ENCODE measurements at places on chromosomes 13 and 19. TPM values are rescaled to one million over a fixed set of nuclear protein-coding genes. Genes with fewer than 3 reads are reported as not detected.

The CKM gene
- total RNA-seq: not detected

- DNase-seq: no peak
Measured at GRCh38 chr13:36509369-36509768, 77.1 kb downstream of the CCNA1 start.

The BEST2 gene
- total RNA-seq: not detected

The VAV1 gene
- 15.0 TPM for total RNA-seq

DNA sequence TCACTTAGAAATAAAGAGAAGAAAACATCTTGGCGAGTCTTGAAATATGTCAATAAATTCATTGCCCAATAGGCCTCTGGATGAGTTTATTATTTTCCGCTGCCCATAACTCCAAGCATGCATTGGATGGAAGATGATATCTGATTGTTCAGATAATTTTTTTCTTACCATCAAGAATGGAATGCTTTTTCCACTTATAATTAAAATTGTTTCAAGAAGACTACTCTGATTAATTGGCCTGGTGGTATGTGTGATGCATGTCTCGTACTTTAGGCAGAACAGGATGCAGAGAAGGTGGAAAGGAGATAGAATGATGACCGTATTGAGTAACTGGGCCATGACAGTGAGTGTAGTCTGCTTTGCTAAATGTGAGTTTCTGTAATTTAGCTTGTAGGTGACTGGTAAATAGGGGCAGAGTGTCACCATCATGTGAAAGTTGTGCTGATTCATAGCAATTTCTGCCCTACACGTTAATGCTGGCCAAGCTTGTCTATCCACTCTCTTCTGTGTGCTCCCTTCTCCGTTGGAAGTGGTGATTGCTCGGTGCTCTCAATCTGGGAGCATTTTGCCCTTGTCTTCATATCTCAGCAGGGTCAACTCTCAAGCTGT lies 13.5 kb upstream of the SPATA13 start:
- no peak for DNase-seq

GRCh38 chr13:80751854-80752253 lies 410.9 kb upstream of the SPRY2 start:
- DNase-seq: no peak

- no peak for DNase-seq
Measured at GRCh38 chr13:38862443-38862842, 128.2 kb downstream of the STOML3 start.

DNA sequence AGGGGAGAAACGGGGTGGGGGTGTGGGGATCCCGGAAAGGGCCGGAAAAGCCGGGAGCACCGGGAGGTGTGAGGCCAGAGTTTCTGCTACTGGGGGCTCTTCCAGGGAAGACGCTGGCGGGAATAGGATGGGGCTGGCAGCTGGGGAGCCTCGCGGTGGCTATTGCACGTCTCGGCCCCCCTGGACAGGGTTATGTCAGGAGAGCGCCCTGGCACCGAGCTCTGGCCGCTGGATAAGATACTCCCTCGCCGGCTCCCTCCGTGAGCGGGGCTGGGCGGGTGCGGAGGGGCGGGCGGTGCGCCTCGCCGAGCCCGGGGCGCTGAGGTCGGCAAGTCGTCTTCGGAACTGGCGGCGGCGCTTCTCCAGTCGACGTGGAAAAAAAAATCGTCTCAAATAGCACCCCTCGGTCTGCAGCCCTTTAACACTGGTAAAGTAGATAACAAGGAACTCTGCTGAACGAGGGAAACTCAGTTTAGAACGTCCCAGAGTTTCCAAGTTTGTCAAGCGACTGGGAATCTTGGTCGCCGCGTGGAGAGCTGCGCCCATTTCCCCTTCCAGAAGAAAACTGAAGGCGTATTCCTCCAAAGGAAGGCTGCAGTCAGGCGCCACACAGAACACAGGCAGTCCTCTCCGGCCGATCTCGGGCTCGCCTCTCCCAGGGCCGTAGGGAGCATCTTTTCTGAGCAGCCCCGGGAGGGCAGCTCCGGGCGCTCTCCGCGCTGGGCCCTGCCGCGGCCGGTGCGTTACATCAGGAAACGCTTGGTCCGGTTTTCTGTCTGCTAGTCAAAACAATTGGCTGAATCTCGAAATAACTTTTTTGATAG lies 115.1 kb downstream of the KCNRG start:
- DNase-seq: no peak

The KLK6 gene
- total RNA-seq: not detected

The PDE4A gene
- total RNA-seq: 30.3 TPM

DNA sequence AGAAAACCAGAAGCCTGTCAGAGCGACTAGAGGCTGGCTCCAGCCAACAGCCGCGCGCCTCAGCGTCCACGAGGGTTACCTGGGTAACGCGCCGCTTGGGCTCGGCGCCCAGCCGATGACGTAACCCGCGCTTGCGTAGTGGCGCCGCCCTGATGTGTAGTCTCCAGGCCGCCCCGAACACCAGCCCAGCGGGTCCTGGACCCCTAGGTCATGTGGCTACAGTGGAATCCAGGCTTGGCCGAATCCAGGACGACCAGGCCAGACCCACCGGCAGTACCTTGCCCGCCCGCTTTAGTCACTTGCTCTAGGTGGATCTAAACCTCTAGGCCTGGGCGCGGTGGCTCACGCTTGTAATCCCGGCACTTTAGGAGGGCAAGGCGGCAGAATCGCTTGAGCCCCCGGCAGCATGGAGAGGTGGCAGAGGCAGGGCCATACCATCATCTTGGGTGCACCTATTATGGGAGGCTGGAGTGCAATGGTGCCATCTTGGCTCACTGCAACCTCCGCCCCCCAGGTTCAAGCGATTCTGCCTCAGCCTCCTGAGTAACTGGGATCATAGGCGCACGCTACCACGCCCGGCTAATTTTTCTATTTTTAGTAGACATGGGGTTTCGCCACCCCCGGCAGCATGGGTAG lies 7.2 kb upstream of the ZNF606 start:
- no peak for DNase-seq

- DNase-seq: no peak
Measured at GRCh38 chr13:80250213-80250810, 90.6 kb downstream of the SPRY2 start.

DNA sequence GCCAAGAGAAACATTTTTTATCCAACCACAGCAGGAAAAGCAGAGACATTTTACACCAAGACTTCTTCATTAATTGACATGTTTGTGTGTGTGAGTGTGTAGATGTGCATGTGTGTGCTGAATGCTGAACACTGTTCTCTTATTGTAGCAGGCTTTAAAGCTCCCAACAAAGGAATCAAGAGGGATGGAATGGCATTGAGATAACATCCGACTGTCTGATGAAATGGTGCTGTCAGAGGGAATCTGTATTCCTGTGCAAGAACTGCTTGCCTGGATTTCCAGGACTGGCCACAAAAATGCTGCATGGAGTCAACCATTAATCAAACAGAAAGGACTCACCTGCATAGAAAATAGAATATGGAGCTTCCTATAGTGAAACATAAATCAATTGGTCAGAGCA lies 354.0 kb downstream of the UQCRFS1 start:
- no peak for DNase-seq

The ZNF850 gene
- 3.8 TPM for total RNA-seq

The NRTN gene
- total RNA-seq: not detected

The LINGO3 gene
- not detected for total RNA-seq

The ZNF480 gene
- total RNA-seq: 8.5 TPM

GRCh38 chr13:93861818-93862217 lies 617.7 kb downstream of the DCT start:
- no peak for DNase-seq

- no peak for DNase-seq
Measured at GRCh38 chr13:46468570-46469463, 81.8 kb upstream of the RUBCNL start.

The RAB3A gene
- total RNA-seq: not detected

The MCEMP1 gene
- total RNA-seq: 2.2 TPM

DNA sequence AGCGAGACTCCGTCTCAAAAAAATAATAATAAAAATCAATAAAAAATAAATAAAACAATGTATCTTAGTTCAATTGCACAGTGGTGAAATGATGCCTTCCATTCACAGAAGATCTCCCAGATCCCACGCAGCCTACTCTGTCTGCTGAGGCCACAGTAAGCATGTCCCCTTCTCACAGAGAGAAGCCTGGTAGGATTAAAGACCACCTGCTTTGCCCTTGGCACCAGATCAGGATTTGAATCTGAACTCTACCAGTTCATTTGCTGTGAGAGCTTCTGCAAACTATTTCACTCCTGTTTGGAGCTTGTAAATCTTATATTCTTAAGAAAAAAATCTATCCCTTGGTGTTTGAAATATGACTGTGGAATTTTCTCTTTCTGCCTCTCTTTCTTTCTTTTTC lies 2.2 kb upstream of the SLC7A1 start:
- no peak for DNase-seq

GRCh38 chr19:31092274-31092673 lies 257.0 kb downstream of the TSHZ3 start:
- no peak for DNase-seq

- DNase-seq: no peak
Measured at GRCh38 chr19:6091771-6092291, 18.5 kb downstream of the RFX2 start.

- DNase-seq: no peak
Measured at GRCh38 chr13:73535341-73535740, 476.5 kb downstream of the KLF5 start.

The ZFP14 gene
- 10.4 TPM for total RNA-seq

The C1QTNF9 gene
- total RNA-seq: 0.79 TPM

The RASAL3 gene
- 3.6 TPM for total RNA-seq

DNA sequence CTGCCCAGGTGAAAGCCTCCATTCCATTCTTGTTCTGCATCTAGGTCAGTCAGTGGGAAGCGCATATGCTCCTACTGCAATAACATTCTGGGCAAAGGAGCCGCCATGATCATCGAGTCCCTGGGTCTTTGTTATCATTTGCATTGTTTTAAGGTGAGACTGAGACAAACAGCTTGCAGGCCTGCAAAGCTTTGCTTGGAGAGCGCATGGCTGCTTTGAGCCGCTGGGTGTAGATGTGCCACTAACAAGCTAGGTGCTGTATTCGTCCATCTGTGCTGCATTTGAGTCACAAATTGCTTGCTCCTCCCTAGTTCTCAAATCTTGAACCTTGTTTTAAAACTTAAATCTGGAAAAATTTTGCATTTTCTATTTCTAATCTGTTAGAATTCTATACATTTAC lies 219.1 kb downstream of the LMO7 start:
- DNase-seq: no peak

DNA sequence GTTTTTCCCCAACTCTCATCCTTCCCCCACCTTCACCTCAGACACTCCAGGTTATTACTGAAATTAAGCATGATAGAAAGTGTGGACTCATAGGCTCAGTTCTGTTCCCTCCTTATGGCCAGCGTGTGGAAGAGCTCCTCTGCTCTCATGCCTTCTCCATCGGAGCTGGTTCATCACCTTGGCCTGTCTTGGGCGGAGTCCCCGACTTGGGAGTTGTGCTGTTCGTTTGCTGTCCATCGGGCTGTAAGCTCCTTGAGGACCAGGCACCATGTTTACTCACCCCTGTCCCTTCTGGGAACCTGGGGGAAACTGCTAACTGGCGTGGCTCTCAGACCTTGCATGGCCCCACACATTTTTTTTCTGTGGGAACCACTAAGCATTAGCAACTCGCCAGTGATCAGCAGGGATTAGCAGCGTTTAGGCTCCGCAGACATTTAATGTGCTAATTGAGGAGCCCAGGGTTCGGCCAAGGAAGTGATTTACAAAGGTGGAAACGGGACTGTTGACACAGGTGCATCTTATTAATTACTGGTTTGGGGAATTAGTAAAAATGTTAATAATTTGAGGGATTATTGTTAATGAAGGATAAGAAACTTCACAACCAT lies 123.8 kb downstream of the TM9SF2 start:
- DNase-seq: no peak

- DNase-seq: no peak
Measured at GRCh38 chr13:76189882-76190519, 553.9 kb downstream of the LMO7 start.

The CDX2 gene
- total RNA-seq: not detected

DNA sequence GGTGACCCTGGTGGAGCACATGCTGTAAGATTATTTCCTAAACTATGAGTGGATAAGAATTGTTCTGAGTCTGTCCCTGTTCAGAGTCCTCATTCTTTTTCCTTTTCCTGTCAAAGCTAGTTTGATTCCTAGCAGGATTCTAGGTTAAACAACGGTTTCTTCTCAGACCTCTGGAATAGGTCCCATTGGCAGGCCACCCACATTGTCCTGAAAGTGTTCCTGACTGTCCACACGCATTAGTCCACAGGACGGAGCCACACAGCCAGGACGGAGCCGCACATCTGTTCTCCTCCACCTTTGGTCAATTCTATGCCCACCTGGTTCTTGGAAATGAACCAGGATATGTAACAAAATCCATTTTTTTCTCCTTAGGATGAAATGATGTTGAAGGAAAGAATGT lies 46.1 kb downstream of the ANKRD10 start:
- no peak for DNase-seq

DNA sequence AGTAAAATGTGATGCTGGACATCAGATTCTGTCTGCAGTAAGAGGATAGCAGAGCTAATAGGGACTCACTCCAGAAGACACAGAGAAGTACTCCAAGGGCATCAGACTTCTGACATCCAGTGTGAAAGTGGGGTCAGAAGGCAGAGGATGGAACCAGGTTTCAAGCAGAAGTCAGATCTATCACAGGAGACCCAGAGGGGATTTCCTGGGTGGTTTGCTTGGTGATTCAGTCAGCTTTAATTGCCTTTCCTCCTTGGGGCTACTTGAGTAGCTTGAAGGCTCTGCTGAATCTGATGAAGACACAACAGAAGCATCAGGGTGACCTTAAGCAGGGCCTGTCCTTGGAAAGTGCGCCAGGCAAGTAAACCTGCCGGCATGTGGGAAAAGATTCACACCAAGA lies 300.6 kb downstream of the COG6 start:
- DNase-seq: no peak

The SLITRK5 gene
- 0.06 TPM for total RNA-seq

DNA sequence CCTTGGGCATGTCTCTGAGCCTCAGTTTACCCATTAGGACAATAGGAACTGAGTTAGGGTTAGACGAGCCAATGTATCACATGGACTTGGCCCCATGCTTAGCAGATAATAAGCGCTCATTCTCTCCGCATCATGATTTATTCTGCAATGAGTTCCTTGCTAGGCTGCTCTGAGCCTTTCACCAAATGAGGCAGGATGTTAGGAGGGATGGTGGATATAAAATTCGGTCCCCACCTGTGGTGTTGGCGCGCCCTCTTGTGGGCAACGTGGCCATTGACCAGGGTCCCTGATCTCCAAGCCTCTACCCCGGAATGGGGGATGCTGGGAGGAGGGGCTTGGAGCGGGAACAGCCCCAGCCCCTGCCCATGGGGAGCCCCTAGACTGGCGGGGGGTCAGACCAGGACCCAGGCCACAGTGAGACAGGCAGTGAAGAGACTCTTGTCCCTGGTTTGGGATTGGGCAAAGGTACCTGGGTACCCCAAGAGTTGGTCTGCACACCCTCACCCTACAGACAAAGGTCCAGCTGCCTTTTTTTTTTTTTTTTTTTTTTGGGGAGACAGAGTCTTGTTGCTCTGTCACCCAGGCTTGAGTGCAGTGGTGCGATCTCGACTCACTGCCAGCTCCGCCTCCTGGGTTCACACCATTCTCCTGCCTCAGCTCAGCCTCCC lies 43.9 kb downstream of the CERS4 start:
- DNase-seq: peak; percentile 92

The FCER2 gene
- 0.94 TPM for total RNA-seq

- no peak for DNase-seq
Measured at GRCh38 chr13:90420683-90421082, 926.8 kb upstream of the MIR17HG start.

The CCDC61 gene
- 5.8 TPM for total RNA-seq

GRCh38 chr13:109494925-109495369 lies 291.4 kb downstream of the IRS2 start:
- DNase-seq: no peak

Measured in omental fat pad (tissue), 4 donors.